Bronchial epithelial cell (primary cell): ENCODE measurements at places on chromosomes 16 and 17.

GRCh38 chr17:2047590-2047989, 5.8 kb downstream of the OVCA2 start:
- DNase-seq, result no peak

DNA sequence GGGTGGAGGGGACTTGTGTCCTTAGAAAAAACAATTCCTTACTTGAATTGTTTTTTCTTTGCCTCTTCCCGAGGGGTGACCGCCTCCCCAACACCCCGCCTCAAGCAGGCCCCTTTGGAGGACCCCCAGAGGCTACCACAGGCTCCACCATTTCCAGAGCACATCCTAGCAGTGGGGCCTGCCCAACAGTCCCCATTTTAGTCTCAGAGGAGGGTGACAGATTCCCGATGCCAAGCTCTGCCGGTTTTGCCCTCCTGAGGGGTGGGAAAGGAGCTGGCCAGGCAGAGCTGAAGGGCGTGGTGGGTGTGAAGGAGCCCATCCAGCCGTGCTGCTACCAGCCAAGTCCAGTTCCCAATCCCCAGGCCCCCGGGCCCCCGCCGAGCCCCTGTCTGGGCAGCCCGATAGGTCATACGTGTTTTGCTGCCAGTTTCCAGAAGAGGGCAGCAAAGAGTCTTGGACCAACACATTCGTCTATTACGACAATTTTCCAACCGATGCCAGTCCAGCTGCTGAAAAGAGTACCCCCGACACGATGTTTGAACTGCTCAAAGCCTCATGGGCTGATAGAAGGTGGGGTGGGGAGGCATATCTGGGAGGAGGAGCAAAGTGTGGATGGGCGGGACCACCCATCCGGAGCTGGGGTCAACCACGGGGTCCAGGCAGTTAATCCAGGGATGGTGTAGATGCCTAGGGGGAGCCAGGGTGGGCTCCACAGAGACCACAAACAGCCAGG, 18.8 kb upstream of the GAA start:
- DNase-seq, result peak; percentile 61

GRCh38 chr17:49217651-49218413, 7.3 kb downstream of the ABI3 start:
- DNase-seq, result no peak

GRCh38 chr17:27069842-27070508, 223.9 kb upstream of the WSB1 start:
- peak; percentile 22 for DNase-seq

DNA sequence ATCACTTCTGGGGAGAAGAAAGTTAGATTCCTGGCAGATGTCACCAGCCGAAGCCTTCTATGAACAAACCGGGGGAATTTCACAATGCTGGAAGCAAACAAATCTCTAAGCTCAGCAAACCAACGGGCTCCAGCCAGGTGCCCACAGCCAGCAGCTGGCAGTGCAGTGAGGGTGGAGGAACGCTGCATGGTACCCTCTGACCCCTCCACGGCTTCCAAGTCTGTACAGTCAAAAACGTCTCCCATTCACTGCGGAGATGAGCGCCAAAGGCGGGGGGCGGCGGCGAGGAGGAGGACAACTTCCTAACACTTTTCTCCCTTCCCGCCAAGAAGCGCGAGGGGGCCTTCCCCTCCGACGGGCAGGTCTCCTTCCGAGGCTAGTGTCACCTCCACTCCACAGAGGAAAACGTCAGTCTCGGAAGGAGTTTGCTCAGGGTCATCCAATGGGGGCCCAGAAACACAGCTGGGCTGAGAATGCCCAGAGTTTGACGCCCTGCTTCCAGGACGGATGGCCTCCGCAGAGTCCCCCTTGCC, 924 bp downstream of the ZNF598 start:
- DNase-seq, result no peak

GRCh38 chr17:77353684-77354419, 213.1 kb downstream of the SEC14L1 start:
- DNase-seq, result peak; percentile 33

DNA sequence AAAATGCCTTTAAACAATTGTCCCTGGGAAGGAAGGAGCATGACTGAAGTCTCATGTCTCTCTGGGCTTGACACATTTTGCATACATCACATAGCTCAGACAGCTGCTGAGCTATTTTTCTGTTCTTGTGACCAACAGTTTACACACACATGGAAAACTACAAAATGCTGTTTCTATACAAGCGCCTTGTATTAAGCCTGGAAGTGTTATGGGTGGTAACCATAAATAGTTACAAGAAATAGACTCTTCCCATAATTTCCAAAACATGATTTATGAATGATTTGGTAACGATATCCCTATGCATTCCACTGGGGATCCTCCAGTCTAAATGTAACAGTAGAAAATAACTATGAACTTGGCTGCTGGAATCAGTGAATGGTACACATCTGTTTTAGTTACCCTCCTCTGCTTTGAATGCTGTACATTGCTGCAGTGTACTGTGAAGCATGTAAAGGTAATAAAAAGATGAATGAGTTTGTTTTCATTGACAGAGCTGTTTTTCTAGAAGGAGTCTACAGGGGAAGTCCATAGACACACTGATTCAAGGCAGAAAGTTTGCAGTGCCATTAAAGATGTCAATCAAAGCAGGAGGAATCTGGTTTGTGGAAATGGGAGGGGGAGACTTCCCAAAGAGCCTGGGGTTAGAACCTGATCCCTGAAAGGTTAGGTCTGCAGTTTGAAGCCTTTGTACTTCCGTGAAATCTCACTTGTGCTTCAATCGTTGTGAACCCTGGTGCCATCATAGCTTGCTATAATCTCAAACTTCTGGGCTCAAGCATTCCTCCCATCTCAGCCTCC, 5.0 kb downstream of the ACSF2 start:
- DNase-seq, result no peak

DNA sequence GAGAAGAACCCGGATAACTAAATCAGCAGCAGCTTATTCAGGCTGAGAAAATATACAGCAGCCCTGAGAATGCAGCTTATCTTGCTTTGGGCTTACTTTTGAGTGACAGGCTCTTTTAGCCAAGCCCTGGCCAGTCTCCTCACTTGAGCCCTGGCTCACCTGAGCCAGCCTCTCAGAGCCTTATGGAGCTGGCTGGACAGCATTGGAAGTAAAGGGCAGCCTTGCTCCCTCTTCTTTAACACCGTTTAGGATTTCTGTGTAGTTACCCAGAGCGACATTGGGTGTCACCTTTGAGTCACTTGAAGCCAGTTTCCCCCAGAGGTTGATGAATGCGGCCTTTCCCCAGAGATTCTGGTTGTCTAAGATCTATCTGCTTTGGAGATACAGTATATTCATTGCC, 7.7 kb upstream of the NPIPB2 start:
- DNase-seq, result peak; percentile 44
